ENCODE measurements at places on chromosomes 11 and 22.

GRCh38 chr11:2878782-2879181 lies 6.8 kb downstream of the CDKN1C start:
- DNase-seq = no peak

- DNase-seq = no peak
Observed at GRCh38 chr11:84922212-84922805, 704.8 kb downstream of the DLG2 start.

DNA sequence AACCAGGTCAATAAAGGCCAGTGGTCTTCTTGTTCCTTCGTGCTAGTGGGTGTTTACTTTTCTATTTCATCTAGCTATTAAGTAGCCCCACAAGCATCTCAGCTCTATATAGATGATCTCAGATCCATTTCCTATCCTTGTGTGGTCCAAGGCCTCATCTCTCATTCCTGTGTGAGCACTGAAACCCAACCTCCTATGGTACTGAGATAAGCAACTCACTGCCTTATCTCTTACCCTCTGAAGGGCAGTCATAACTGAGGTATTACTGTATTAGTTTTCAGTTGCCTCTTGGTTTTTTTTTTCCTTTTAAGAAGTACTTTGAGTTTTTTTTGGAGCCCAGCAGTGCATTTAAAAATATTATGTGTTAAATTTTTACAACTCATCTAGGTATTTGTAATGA lies 28.3 kb downstream of the ACER3 start:
- no peak for DNase-seq

DNA sequence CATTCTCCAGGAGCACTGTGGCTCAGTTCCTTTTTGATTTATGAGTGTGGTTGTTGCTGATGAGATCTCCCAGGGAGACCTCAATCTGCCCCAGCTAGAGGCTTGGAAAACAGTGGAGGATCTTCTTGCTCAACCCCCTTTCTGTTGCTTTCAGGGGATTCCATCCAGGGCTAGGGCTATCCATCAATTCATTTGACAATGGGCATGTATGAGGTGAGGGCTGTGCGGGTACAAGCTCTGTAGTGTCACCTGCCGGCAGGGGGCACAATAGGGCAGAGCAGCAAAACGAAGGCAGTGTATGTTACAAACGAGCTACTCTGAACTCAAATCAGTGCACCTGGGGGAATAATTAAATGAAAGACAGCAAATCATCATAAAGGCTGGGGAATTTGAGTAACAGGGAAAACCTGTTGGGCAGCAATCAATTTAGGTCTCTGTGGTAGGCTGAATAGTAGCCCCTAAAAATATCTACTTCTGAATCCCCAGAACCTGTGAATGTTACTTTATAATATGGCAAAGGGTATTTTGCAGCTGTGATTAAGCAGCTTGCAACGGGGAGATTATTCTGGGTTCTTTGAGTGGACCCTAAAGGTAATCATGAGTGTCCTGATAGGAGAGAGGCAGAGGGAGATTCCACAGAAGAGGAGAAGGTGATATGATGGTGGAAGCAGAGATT lies 170.3 kb upstream of the ZBED5 start:
- no peak for DNase-seq

GRCh38 chr11:890794-891540 lies 19.6 kb downstream of the CHID1 start:
- DNase-seq = no peak

DNA sequence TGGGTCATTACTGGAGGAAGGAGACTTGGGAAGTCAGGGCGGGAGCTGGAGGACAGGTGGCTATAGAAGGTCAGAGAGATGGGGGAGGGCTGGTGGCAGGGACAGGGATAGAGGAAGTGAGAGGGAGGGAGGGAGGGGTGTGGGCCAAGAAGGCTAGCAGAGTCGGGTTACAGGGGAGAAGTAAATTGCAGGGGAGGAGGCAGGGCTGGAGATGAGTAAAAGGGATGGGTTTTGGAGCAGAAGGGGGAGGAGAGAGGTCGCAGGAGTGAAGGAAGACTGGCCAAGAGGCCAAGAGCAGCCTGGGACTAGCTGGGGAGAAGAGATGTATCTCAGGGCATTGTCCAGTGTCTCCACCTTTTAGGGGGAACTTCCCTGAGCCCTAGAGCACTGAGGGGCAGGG lies 33.0 kb downstream of the LRRC10B start:
- DNase-seq = no peak

- no peak for DNase-seq
Observed at GRCh38 chr22:42747701-42748513, 27.2 kb upstream of the A4GALT start.

GRCh38 chr11:92687724-92688123 lies 281.7 kb upstream of the MTNR1B start:
- DNase-seq = no peak

GRCh38 chr11:36238881-36239280 lies 50.3 kb downstream of the COMMD9 start:
- no peak for DNase-seq

GRCh38 chr11:126400479-126400878 lies 45.0 kb downstream of the ST3GAL4 start:
- DNase-seq = no peak

GRCh38 chr11:35348898-35349687 lies 70.3 kb downstream of the SLC1A2 start:
- DNase-seq = no peak

- no peak for DNase-seq
Observed at GRCh38 chr11:130217133-130218031, 57.8 kb downstream of the ST14 start.

DNA sequence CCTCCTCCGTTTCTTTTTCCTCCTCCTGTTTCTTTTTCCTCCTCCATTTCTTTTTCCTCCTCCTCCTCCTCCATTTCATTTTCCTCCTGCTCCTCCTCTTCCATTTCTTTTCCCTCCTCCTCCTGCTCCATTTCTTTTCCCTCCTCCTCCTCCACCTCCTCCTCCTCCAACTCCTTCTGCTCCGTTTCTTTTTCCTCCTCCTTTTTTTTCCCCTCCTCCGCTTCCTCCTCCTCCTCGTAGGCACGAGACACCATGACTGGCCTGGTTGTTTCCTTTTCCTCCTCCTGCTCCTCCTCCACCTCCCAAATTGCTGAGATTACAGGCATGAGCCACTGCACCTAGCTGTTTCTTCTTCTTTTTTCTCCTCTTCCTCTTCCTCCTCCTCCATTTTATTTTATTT lies 25.6 kb upstream of the DRICH1 start:
- DNase-seq = no peak
